ENCODE measurements at places on chromosomes 1 and 21.
A peak's percentile ranks its signal among the peaks of the same experiment; 100 is the strongest.

DNA sequence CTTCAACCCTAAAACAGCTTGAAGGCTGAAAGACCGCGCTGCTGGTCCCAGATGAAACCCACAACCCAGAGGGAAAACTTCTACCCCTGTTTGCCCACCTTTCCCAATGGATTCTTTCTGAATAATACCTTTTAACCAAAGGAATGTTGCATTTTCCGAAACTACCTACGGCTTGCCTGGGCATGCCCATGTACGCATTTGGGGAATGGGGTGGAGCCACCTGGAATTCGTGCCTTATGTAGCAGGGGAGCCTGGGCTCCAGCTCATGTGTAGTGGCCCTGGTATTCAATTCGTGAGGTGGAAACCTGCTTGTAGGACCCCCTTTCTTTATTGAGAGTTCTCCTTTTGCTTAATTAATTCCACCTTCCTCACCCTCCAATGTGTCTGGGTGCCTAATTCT, 256.6 kb upstream of the RGS18 start:
- DNase-seq: no peak

GRCh38 chr1:100834777-100835660, 59.6 kb downstream of the EXTL2 start:
- peak; percentile 40 for DNase-seq

- DNase-seq: no peak
Measured at GRCh38 chr1:89986020-89986419, 8.9 kb upstream of the ZNF326 start.

DNA sequence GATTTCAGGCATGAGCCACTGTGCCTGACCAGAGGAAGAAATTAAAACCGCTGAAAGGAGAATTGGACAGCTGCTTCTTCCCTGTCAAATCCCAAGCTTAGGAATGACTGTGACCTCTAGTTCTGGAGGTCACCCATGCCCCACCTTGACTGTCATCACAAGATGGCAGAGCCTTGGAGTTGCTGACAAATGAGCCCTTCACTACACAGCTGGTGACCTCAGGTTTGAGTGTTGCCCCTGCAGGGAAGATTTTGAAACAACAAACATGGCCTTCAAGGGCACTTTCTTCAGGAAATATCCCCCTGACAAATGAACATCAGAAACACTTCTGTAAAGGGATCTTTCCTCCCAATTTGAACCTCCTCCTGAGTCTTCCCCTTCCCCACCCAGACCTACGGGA, 6.9 kb upstream of the SLC45A3 start:
- DNase-seq: no peak

- peak; percentile 86 for DNase-seq
Measured at GRCh38 chr1:171645553-171646248, 6.8 kb downstream of the MYOC start.

DNA sequence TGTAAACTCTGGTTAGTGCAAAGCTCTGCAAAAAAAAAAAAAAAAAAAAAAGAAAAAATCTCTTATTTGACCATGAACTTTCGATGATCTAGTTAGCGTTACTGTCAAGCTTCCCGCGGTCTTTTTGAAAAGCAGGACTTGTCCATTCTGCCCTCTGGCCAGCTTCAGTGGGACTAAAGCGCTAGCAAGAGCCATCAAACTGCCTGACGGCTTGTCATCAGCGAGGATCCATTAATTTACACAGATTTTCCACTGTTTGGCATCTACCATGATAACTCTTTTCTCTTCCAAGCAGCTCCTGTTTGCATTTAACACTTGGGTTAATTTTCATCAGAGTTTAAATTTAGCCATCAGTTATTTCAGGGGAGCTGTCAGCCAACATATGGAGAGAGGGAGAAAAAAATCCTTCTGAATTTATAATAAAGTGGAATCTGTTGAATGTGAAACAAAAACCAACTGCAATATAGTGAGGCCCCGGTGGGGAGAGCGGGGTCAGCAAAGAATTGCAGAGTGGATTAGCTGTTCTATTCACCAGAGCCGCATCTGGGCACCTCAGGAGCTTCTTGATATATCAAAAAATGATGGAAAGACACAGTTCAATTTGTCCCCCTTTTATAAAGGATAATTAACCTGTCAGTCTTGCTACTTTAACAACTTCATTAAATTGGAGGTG, 298.2 kb downstream of the SPATA17 start:
- no peak for DNase-seq

DNA sequence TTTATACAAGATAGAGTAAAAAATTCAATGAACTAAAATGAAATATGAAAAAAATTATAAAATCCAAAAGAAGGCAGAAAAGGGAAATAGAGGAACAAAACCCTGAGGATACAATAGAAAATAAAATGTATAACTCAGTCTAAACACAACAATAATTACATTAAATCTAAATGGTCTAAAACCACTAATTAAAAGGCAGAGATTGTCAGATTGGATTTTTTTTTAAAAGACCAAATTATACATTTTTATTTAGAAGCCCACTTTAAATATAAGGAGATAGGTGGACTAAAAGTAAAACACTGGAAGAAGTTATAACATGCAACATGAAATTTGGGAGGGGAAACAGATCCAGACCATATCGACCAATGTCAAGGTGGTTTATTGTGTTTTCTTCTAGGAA, 95.2 kb downstream of the CATSPERE start:
- no peak for DNase-seq

All from fibroblast of mammary gland (primary cell).